GM19239 (cell line): ENCODE measurements at places on chromosomes 5 and 9.

DNA sequence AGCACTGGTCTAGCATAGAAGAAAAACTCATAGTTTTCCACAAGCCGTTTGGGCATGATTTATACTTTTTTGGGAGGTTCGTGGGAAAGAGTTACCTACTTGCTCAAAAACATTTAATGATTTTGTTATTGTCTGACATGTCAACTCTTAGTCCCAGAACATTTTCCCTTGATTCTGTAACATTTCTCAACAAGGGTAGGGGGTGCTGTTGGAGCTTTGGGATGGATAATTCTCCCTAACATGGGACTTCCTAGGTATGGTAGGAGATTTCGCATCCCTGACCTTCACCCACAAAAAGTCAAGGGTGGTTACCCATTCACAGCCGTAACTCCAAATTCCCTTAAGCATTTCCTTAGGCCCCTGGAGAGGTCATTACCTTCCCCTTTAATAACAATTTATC, 378.0 kb downstream of the YTHDC2 start:
- no peak for DNase-seq

- DNase-seq: peak; percentile 44
These were observed 41.6 kb downstream of the ADAMTS12 start for GRCh38 chr5:33850100-33850594.

DNA sequence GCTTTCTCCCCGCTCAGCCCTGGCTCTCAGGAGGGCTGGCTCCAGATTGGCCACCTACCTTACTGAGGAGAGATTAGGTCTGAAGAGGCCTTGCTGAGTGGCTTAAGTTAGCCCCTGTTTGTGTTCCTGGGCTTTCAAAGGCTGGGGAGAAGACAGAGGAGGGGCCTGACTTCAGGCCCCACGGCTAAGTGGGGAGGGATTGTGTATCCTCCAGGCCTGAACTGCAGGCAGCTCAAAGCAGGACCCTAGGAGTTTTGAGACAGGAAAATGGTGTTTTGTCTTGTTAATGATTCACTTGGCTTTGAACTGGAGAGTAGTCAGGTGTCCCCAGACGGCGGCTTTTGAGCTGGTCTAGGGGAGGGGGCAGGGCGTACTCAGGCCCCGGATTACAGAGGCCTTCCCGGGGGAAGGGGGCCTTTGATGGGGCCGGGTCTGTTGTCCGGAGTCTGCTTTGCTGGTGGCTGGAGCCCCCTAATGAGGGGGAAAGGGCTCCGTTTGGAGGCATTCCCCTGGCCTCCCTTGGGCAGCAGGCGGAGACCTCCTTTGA, 162.0 kb upstream of the SMIM23 start:
- DNase-seq: no peak

DNA sequence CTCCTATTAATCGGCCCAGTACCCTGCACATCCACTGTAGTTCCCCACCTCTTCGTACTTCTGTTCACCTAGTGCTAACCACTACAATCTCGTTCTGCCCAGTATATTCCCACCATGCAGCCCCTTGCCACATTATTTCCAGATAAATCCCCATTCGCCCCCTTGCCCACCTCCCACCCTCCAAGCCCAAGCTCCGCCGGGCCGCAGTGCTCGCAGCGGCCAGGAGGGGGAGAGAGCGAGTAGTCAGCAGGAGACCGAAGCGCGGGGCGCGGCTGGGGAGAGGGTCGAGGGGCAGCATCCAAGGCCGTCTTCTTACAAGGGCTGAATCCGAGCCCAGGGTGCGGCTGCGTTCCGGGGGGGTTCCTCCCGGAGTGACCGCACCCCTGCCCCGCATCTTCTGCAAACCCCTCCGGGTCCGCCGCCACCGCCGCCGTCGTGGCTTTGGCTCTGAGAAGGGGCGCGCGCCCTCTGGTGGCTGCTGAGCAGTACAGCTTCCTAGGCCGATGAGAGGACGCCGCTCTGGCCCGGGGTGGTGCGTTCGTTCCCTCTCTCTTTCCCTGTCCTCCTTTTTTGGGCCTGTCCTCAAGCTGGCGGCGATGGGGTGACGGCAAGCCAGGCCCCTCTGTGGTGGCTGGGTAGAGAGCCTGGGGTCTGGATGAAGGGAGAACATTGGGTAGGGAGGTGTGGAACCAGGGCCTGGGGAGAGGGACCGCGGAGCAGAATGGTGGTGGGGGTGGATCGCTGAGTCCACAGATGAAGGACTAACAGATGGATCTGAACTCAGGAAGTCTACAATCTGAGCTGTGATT, 30.0 kb upstream of the PSD2 start:
- DNase-seq: peak; percentile 91

DNA sequence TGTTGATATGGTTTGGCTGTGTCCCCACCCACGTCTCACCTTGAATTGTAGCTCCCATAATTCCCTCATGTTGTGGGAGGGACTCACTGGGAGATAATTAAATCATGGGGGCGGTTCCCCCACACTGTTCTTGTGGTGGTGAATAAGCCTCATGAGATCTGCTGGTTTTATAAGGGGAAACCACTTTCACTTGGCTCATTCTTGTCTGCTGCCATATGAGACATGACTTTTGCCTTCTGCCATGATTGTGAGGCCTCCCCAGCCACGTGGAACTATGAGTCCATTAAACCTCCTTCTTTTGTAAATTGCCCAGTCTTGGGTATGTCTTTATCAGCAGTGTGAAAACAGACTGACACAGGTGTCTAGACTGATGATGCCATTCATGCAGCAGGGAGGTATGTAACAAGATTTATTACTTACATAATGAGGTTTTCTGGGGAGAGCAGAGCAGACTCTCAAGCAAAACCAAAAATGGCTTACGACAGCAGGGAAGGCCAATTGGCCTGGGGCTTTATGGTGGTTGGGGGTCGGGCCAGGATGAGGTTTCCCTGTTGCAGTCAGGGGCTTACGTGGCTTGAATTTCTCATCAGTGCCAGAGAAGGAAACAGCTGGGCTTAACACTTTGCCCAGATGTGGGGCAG, 9.5 kb upstream of the COMMD10 start:
- no peak for DNase-seq
